Activated CD4-positive, alpha-beta T cell treated with anti-CD3 and anti-CD28 coated beads for 36 hours (primary cell): ENCODE measurements at places on chromosomes 7 and 10. TPM values are rescaled to one million over a fixed set of nuclear protein-coding genes. Genes with fewer than 3 reads are reported as not detected.

DNA sequence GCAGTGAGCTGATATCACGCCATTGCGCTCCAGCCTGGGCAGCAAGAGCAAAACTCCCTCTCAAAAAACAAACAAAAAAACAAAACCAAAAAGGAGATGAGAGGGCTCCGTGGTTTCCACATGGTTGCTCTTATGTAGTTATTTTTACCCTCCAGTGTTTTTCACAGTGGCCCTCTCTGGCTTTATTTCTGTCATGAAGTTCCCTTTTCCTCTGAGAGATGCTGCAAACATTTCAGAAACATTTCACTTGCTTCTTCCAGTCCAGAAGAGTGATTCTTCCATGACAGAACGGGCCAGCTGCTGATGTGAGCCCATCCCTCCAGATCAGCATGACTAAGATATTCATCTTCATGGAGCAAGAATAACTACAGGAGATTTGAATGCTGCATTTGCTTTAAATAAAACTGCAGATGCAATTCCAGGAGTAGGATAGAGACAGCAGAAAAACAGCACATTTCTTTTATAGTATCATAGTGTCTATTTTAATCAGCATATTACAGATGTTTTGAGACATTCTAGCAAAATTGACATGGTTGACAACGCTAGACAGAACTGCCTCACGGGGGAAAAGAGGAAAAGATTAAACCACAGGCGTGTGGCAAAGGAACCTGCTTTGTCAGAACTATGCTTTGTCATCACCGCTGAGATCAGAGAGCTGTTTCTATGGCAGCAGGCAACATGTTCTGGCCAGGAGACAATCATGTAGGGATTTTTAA is 40.3 kb downstream of the NRCAM start:
- H3K36me3 ChIP-seq = no peaks in the 10 kb centered on the region
- H3K27me3 ChIP-seq = peaks cover 37% of the 10 kb centered on the region
- no peak overlapping the region for H3K27ac ChIP-seq
- H3K4me1 ChIP-seq = peaks cover 29% of the 10 kb centered on the region

GRCh38 chr7:64651203-64651602 is 14.7 kb upstream of the ZNF107 start:
- no peaks in the 10 kb centered on the region for H3K36me3 ChIP-seq
- no peak overlapping the region for H3K4me3 ChIP-seq
- no peak overlapping the region for H3K27ac ChIP-seq
- no peak for DNase-seq

- H3K4me1 ChIP-seq = no peaks in the 10 kb centered on the region
- H3K36me3 ChIP-seq = no peaks in the 10 kb centered on the region
- peaks cover 4% of the 10 kb centered on the region for H3K27me3 ChIP-seq
- no peak for DNase-seq
Observed at GRCh38 chr10:5183923-5184322, 1.0 kb downstream of the AKR1C8 start.

DNA sequence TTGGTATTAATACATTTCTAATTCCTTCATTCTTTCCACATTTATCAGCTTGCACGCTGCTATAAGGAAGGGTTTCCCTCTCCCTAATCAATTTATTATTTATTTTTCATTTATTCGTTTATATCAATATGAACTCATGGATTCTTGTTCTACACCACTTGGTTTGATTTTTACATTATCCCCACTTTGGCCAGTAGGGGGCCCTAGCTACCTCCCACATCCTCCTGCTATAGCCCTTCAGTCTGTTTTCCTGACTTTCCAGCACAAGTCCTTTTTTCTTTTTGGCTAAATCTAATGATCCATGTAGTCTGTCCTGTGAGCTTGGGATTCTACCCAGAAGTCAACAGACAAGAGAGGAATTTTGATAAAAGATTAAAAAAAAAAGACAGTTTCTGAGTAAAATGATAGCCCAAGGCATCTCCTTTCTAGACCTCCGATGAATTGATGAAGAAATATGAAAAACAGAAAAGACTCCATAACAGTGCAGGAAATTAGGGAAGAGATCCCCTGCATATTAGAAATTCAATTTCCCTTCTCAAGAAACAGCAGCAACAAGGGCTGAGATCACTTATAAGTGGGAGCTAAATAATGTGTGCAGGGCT is 47.7 kb downstream of the LYZL2 start:
- no peaks in the 10 kb centered on the region for H3K27me3 ChIP-seq
- H3K27ac ChIP-seq = no peak overlapping the region
- H3K36me3 ChIP-seq = no peaks in the 10 kb centered on the region
- DNase-seq = peak; percentile 49
- H3K4me1 ChIP-seq = peaks cover 3% of the 10 kb centered on the region
- H3K4me3 ChIP-seq = no peak overlapping the region

DNA sequence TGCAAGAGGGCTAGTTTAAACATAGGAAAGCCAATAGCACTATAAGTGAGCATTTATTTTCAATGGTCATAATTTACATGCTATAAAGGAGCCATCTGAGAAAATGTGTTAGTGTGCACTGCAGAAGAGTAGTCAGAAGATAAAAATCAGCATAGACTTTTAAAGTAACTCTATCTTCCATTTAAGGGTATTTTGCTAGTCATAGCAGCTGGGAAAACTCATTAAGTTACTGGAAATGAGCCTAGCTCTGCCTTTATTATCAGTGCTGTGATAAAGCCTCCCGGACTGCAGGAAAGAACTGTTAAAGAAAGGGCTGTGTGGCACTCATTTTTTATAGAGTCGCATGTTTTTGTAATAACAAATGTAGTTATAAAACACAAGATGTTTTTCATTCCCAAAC is 825.8 kb upstream of the POM121L12 start:
- H3K27ac ChIP-seq = no peak overlapping the region
- no peaks in the 10 kb centered on the region for H3K27me3 ChIP-seq
- H3K4me3 ChIP-seq = no peak overlapping the region
- no peaks in the 10 kb centered on the region for H3K4me1 ChIP-seq
- DNase-seq = no peak

DNA sequence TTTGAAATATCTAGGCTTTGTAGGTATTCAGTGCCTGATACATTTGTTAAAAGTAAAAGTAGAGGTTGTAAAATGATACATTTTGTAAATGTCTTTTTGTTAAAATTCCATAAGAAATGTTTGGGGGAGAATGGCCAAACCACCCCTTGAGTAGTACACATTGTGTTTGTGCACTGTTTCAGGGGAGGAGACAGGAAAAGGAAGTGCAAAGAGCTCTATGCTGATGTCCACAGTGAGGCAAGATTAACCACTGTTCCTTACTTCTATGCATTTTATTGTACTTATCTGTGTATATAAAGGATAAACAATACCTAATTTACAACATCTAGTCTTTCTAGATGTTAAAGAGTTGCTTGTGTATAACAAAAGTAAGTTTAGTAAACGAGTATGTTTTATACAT is 7.4 kb upstream of the CYCS start:
- H3K27ac ChIP-seq = peak overlapping the region; percentile 27
- no peak overlapping the region for H3K4me3 ChIP-seq
- DNase-seq = no peak
- H3K4me1 ChIP-seq = peaks cover 5% of the 10 kb centered on the region
- no peaks in the 10 kb centered on the region for H3K36me3 ChIP-seq

DNA sequence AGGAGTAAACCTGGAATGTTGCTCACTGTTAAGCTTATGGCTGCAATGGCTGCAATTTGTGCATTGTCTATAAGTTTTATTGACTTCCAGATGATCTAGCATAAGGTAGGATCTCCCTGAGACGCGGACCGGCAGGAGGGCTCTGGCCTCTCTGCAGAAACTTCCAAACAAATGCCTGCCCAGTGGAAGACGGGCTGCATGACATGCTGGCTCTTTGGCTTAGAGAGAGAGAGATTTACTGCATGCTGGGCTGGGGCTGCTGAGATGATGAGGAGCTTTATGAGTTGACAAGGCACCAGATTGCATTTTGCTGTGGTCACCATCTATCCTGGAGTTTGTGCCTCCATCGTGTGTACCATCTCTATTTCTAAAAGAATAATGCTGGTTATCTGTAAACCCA is 193.2 kb downstream of the GALNT17 start:
- H3K27ac ChIP-seq = no peak overlapping the region
- no peak overlapping the region for H3K4me3 ChIP-seq
- no peaks in the 10 kb centered on the region for H3K27me3 ChIP-seq
- no peak for DNase-seq
- no peaks in the 10 kb centered on the region for H3K36me3 ChIP-seq

GRCh38 chr7:2003451-2003930 is 229.3 kb downstream of the MAD1L1 start:
- H3K36me3 ChIP-seq = no peaks in the 10 kb centered on the region
- no peak for DNase-seq

DNA sequence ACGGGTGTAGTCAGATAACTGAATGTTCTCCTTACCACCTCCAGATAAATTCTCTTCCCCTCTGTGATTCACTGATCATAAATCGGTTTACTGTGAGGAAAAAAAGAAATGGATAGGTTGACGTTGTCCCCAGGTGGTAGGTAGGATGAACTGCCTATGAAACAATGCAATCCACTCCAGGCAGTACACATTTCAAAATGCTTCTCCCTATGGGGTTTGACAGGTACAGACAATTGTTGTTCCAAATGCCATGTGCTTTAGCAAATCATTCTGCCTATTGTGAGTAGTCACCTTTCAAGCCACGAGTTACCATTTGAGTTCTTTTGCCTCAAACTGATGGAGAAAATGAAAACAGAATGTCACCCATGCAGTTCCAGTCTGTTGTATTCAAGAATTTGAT is 21.8 kb downstream of the VIM start:
- no peaks in the 10 kb centered on the region for H3K27me3 ChIP-seq
- no peak for DNase-seq
- H3K36me3 ChIP-seq = no peaks in the 10 kb centered on the region
- H3K27ac ChIP-seq = no peak overlapping the region
- no peak overlapping the region for H3K4me3 ChIP-seq
- no peaks in the 10 kb centered on the region for H3K4me1 ChIP-seq

- H3K4me1 ChIP-seq = no peaks in the 10 kb centered on the region
- H3K27me3 ChIP-seq = no peaks in the 10 kb centered on the region
- H3K27ac ChIP-seq = no peak overlapping the region
- DNase-seq = no peak
Observed at GRCh38 chr10:130022511-130023299, 58.6 kb upstream of the EBF3 start.

GRCh38 chr10:48470893-48471805 is 133.7 kb downstream of the ARHGAP22 start:
- H3K27ac ChIP-seq = no peak overlapping the region
- no peaks in the 10 kb centered on the region for H3K36me3 ChIP-seq
- DNase-seq = no peak
- H3K4me3 ChIP-seq = no peak overlapping the region
- no peaks in the 10 kb centered on the region for H3K4me1 ChIP-seq

DNA sequence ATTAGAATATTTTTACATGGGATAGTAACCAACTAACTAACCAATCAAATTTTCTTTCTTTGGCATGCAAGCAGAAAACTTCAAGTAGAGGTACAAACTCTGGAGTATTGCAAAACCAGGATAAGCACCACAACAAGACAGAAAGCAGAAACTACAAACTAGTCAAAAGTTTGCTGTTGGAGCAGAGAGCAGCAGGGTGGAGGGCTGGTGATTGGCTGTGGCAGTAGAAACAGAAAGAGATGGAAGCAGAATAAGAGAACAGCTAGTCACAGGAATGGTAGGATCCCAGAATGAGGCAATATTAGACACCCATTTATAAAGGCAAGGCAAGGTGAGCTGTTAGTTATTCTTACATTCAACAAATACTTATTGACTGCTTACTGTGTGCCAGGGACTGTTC is 6.8 kb upstream of the MACC1 start:
- H3K4me1 ChIP-seq = peaks cover 6% of the 10 kb centered on the region
- no peaks in the 10 kb centered on the region for H3K36me3 ChIP-seq
- DNase-seq = no peak
- H3K27ac ChIP-seq = no peak overlapping the region
- H3K4me3 ChIP-seq = no peak overlapping the region
- H3K27me3 ChIP-seq = peaks cover 7% of the 10 kb centered on the region

DNA sequence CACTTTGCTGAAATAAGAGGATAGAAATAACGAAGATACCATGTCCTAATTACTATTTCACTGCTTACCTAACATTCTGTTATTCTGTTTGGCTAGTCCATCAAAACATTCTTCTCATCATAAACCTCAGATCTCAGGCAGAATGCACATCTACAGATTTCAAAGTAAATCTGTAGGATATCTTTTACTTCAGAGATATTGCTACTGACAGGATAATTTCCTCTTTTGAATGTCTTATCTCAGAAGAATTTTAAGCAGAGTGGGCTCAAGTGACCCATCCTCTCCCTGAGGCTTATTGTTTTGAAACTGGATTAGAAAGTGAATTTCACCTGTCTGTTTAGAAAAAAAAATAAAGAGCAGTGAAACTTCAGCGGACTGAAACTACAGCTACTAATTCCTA is 83.6 kb downstream of the SEMA3C start:
- no peak overlapping the region for H3K4me3 ChIP-seq
- H3K27ac ChIP-seq = no peak overlapping the region
- no peak for DNase-seq
- no peaks in the 10 kb centered on the region for H3K27me3 ChIP-seq
- H3K36me3 ChIP-seq = no peaks in the 10 kb centered on the region

- peaks cover 30% of the 10 kb centered on the region for H3K36me3 ChIP-seq
- peak overlapping the region; percentile 28 for H3K4me3 ChIP-seq
- peak; percentile 37 for DNase-seq
- H3K27ac ChIP-seq = peak overlapping the region; percentile 94
- peaks cover 43% of the 10 kb centered on the region for H3K4me1 ChIP-seq
Observed at GRCh38 chr7:96285579-96285978, 36.3 kb downstream of the SLC25A13 start.

- no peaks in the 10 kb centered on the region for H3K27me3 ChIP-seq
- no peak for DNase-seq
- no peaks in the 10 kb centered on the region for H3K36me3 ChIP-seq
- no peak overlapping the region for H3K27ac ChIP-seq
- no peak overlapping the region for H3K4me3 ChIP-seq
Observed at GRCh38 chr10:127040756-127041155, 135.5 kb downstream of the DOCK1 start.

DNA sequence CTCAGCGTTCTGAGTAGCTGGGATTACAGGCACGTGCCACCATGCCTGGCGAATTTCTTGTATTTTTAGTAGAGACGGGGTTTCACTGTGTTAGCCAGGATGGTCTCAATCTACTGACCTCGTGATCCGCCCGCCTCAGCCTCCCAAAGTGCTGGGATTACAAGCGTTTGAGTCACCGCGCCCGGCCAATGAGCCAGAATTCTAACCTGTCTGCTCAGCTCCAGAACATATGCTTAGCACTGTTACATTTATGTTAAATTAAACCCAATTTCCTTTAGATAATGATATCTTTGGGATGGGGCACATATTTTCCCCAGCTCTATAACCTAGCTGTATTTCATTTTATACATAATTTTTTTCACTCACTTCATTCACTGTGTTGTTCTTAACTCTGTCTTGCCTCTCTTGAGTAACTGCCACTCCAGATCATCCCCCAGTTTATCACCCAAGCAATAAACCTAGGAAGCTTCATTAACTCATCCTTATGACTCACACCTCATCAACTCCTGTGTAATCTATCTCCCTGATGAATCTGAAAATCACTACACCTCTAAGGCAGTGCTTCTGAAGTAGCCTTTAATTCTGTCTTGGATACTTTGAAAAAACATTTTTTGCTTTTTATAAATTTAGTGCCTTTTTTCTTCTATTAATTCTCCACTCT is 559.7 kb upstream of the ZWINT start:
- no peak for DNase-seq
- no peak overlapping the region for H3K27ac ChIP-seq
- H3K4me3 ChIP-seq = no peak overlapping the region
- no peaks in the 10 kb centered on the region for H3K36me3 ChIP-seq

The PNLIPRP2 gene
- not detected for total RNA-seq

The CYP3A7 gene
- not detected for total RNA-seq

The ASZ1 gene
- total RNA-seq = not detected

The TMEM72 gene
- not detected for total RNA-seq

The TMEM236 gene
- 0.05 TPM for total RNA-seq

The ACSM6 gene
- total RNA-seq = not detected

The OPALIN gene
- not detected for total RNA-seq

The EFCAB10 gene
- not detected for total RNA-seq

The TRIM24 gene
- total RNA-seq = 14.2 TPM

The SKIDA1 gene
- 0.54 TPM for total RNA-seq

The MMP21 gene
- total RNA-seq = not detected
